Keratinocyte (primary cell): ENCODE measurements at places on chromosomes 11 and 22.

DNA sequence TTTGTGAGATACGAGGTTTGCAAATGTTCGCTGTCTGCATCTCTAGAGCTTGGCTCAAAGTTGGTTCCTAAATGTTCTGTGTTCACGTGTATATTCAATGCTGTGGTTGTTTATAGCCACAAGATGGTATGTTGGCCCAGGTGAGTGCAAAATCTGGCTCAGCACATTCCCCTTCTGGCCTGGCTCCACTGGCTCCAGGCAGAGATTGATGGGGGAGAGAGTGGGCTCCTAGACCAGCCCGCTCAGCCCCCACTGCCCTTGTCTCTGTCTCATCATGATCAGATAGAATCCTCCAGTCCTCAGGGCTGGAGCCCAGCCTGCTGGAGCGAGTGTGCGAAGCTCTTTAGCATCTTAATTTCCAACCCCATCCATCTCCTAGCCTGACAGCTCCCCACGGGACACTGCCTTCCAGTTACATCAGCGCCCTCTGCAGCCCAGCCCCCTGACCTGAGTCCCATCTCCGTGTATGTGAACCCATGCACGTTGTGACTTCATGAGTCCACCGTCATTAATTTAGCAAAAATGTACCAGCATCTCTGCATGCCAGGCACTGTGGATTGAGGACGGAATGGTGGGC is 2.0 kb downstream of the P2RX3 start:
- DNase-seq, result no peak

DNA sequence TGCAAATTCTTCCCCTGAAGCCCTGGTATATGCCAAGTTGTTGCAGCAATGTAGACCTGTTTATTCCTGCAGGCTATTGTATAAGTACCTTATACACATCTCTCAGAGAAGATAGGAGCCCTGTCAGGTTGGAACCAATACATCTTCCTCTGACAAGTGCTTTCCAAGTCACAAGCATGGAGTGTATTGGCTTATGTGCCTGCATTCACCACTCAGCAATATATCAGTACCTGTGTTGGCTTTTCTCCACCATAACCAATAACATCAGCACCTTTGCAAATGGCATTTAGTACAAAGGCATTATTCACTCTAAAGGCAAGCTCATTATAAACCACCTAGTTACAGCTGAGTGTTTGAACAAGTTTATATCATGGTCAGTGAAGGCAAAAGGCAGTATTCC is 611.7 kb upstream of the CNTN5 start:
- no peak for DNase-seq

DNA sequence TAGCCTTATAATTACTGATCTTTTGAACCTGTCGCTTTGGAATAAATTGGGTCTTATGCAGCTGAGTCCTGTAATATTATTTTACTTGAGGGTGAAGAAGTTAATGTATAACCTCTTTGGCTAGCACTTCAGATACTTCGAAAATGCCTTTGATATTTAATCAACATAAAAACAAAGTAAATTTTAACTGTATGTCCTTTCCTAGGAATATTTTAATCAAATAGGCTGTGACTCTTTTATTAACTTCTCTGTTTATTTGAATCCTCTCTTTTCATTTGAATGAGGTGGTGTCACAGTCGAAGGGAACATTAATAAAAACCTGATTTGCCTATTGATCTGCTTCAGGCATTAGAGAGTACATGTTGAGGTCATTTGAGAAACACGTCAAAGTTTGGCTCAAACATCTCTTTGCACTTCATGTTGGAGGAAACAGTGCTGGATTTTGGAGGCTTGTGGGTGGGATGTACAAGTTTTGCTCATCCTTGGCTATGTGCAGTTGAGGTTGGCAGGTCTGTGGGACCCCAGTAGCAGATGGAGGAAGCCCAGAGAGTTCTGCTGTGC is 143.6 kb downstream of the NCAM1 start:
- DNase-seq, result no peak

- no peak for DNase-seq
Observed at GRCh38 chr11:46445192-46445919, 53.8 kb upstream of the CHRM4 start.

GRCh38 chr22:32574958-32575910 is 100.6 kb downstream of the FBXO7 start:
- DNase-seq, result no peak

DNA sequence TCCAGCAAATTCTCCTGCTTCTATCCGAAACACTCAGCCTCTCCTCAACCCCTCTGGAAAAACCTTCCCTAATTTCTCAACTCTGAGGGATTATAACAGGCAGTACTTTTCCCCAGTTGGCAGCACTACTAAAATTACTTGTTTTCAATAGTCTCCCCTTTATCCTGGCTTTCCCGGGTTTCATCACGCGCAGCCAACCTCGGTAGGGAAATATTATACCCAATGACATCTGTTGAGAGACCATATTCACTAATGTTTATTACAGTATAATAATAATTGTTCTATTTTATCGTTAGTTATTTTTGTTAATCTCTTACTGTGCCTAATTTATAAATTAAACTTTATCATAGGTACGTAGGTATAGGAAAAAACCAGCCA is 330 bp upstream of the POLD3 start:
- no peak for DNase-seq

DNA sequence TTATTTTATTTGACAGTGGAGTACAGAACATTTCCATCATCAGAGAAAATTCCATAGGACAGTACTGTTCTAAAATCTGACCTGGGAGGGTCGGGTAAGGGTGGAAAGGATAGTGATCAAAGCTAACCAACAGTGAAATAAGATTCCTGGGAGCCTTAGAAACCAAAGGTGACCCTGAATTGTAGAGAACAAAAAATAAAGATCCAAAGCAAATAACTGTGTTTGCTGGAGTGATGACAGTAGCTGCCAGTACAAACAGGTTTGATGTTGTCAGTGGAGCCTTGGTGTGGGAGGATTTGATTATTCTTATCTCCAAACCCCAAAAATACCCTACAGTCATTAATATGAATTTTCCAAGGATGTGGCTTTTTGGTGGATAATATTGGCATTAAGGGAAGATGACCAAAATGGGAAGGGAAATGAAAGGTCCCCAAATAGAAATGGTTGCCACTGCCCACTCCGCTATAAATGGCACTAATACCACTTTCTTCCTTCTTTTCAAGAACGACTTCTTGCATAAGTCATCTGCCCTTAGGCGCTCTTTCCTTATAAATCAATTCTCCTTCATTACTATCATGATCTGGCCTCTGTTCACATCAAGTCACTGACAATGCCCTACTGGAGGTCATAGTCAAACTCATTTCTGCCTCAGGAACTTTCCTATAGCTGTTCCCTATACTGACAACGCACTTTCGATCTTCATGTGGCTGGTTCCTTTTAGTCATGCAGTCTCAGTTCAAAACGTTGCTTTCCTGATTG is 44.4 kb downstream of the EHF start:
- no peak for DNase-seq

- no peak for DNase-seq
Observed at GRCh38 chr11:9680028-9680427, 16.2 kb downstream of the SWAP70 start.

GRCh38 chr11:113289431-113290187 is 24.8 kb upstream of the TTC12 start:
- no peak for DNase-seq

- DNase-seq, result no peak
Observed at GRCh38 chr11:15602785-15603567, 488.3 kb downstream of the INSC start.

GRCh38 chr11:127274328-127274676 is 273.7 kb upstream of the KIRREL3 start:
- peak; percentile 95 for DNase-seq

GRCh38 chr11:77092382-77092781 is 10.3 kb upstream of the OMP start:
- DNase-seq, result no peak

DNA sequence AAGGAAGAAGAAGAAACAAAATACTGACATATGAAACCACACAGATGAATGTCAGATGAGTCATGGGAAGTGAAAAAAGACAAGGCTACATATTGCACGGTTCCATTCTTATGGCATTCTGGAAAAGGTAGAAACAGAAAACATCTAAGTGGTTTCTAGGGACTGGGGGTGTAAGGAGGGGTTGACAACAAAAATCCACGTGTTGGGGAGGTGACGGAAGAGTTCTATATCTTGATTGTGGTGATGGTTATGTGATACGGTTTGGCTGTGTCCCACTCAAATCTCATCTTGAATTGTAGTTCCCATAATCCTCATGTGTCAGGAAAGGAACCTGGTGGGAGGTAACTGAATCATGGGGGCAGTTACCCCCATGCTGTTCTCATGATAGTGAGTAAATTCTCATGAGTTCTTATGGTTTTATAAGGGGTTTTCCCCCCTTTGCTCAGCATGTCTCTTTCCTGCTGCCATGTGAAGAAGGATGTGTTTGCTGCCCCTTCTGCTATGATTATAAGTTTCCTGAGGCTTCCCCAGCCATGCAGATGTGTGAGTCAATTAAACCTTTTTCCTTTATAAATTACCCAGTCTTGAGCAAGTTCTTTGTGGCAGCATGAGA is 6.4 kb upstream of the ARFGAP3 start:
- DNase-seq, result peak; percentile 46

DNA sequence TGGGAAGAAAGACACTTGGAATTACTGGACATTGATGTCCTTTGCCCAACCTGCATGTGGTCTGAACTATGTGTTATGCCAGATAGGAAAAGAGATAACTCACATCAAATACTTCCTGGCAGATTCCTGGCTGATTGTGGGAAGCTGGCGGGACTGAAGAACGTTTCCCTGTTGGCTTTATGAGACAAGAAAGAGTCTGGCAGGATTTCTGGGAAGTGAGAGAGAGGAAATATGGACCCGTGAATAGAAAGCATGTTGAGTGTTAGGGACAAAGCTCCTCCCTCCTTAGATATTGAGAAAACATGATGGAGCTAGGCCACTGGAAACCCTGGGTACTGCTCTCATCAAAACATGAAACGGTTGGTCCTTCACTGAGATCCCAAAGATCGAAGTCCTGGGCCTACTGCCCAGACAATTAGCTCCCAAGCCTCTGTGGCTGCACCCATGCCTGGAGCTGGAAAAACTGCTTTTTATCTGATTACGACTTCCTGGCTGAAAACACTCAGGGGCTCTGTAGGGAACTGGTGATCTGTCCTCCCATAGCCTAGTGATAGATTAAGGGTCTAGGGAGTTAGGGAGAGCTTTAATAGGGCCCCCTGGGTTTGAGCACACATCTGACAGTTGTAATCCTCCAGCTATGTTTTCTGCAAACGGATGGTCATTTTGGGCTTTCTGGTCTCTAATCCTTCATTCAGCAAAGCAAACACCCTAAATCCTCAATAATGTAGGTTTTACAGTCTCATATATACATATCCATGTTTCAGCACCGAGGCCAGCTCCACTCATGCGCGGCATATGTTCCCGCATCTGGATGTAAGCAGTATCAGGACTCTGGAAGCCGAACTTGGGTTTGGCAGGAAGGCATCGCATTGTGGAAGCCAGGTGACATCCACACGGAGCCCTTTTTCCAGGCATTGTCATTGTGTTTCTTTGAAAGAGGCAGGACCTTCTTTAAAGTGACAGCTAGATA is 6.1 kb upstream of the B3GAT1 start:
- no peak for DNase-seq

DNA sequence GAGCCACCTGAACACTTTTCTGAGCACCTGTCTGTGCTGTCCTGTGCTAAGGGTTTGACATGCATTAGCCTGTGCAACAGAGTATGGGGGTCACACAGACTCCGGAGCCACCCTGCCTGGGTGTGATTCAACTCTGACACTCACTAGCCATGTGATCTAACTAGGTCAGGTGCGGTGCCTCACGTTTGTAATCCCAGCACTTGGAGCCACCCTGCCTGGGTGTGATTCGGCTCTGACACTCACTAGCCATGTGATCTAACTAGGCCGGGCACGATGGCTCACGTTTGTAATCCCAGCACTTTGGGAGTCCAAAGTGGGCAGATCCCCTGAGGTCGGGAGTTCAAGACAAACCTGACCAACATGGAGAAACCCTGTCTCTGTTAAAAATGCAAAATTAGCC is 11.4 kb downstream of the UBE2L6 start:
- no peak for DNase-seq

DNA sequence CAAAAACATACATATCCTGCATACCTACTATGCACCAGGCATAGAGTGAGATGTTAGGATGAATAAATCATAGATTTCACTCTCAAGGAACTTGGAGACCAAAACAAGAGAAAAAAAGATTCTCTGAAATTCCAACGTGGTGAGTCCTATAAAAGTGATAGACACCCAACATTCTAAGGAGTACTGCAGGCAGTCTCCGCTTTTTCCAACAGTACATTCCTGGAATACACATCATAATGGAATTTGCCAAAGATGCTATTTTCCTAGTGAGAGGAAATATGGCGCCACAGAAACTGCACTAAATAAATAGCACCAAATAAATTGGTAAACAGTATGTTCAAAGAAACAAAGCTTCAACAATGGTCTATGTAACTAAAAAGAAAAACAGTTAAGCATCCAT is 6.0 kb downstream of the TMEM123 start:
- no peak for DNase-seq

DNA sequence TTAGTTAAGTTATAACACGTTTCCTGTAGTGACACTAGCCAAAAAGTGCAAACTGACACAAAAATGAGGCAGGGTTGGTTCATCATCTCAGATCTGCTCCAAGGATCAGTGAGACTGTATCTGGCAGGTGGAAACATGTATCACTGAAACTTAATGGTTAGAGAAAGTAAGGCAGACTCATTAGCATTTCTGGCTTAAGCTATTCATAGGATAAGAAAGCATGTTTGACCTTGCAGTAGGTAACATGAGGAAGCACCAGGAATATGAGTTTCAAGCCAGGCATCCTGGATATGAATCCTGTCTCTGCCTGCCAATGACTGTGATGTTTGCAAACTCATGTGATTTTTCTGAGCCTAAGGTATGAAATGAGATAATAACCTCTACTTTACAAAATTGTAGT is 732.1 kb downstream of the NELL1 start:
- peak; percentile 71 for DNase-seq

DNA sequence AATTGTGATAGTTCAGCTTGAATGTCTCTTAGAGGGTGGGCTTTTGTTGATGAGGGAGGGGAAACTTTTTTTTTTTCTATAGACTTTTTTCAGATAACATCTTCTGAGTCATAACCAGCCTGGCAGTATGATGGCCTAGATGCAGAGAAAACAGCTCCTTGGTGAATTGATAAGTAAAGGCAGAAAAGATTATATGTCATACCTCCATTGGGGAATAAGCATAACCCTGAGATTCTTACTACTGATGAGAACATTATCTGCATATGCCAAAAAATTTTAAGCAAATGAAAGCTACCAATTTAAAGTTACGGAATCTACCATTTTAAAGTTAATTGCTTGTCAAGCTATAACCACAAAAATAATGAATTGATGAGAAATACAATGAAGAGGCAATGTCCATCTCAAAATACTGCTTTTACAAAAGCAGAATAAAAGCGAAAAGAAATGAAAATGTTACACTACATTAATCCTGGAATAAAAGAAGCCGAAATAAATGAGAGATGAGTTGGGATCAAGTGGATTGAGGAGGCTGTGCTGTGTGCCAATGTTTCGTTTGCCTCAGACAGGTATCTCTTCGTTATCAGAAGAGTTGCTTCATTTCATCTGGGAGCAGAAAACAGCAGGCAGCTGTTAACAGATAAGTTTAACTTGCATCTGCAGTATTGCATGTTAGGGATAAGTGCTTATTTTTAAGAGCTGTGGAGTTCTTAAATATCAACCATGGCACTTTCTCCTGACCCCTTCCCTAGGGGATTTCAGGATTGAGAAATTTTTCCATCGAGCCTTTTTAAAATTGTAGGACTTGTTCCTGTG is 3.9 kb downstream of the MALAT1 start:
- DNase-seq, result no peak

GRCh38 chr11:69915501-69916250 is 96.5 kb upstream of the FGF3 start:
- no peak for DNase-seq

- DNase-seq, result no peak
Observed at GRCh38 chr11:65869643-65870306, 2.8 kb downstream of the EFEMP2 start.
